ENCODE measurements at places on chromosomes 11 and 22.

- no peak for DNase-seq
Observed at GRCh38 chr22:19873138-19873959, 18.7 kb upstream of the GNB1L start.

DNA sequence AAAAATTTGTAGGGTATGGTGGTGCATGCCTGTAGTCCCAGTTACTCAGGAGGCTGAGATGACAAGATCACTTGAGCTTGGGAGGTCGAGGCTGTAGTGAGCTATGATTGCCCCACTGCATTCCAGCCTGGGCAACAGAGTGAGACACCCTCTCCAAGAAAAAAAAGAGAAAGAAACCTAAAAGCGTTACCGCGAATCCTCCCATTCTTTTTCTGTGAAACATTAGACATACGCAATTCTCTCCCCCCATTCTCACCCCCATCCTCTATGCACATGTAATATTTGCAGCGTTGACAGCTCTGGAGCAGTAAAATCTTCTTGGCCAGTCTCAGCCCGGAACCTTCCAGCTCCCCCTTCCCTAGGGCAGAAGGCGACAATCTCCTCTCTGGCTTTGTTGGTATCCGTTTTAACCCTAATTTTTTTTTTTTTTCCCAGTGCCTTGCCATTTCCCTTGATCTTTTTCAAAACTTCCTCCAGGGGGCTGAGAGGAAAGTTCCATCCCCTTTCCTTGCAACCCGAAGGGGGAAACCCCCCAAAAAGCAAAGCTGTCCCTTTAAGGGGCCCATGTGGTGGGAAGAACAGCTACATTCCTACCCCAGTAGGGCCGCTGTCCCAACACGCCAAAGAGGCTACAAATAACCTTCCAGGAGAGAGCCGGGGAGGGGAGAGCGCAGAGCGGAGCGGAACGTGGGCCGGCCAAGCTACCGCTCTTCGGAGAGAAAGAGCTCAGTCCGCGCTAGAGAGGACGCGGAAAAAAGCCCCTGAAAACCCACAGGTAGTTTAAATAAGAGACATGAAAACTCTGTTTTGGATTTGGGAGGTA, 1.9 kb downstream of the LRP4 start:
- peak; percentile 10 for DNase-seq

DNA sequence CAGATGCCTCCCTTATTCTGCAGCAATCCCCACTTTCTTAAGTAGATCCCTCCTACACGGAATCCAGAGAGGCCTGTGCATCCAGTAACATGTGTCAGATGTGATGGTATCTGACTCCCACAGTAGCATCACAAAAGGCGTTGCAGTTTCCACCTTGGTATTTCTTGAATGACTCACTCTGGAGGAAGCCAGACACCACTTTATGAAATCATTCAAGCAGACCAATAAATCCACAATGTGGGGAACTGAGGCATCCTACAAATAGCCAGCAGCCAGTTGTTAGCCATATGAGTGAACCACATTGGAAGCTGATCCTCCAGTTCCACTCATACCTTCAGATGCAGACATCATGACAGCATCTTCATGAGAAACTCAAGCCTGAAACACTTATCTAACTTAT, 798.1 kb downstream of the OPCML start:
- no peak for DNase-seq

DNA sequence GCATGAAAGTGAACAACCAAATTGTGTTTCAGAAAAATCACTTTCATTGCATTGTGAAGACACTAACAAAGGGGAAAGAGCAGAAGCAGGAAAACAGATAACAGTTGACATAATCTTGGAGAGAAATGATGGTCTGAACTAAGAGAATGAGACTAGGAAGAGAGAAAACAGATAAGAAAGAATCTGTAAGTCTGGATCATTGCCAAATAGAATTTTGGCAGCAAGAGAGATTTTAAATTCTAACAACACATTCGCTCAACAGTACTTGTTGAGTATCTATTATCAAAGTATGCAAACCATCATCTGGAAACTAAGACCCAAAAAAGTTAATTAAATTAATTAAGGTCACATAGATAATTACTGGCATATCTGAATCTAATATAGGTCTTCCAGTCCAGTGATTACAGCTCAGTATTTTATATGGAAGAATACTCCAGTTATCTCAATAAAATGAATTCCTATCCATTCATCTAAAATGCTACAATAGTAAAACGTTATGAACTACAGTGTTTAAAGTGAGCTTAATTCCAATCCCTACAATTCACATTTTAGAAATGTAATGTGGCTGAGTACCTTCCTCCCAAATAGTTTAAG, 166.7 kb upstream of the FAT3 start:
- DNase-seq: no peak

GRCh38 chr11:122177238-122177637, 61.2 kb upstream of the BLID start:
- DNase-seq: no peak

- peak; percentile 94 for DNase-seq
Observed at GRCh38 chr11:61021661-61022212, 50.3 kb downstream of the CD6 start.

DNA sequence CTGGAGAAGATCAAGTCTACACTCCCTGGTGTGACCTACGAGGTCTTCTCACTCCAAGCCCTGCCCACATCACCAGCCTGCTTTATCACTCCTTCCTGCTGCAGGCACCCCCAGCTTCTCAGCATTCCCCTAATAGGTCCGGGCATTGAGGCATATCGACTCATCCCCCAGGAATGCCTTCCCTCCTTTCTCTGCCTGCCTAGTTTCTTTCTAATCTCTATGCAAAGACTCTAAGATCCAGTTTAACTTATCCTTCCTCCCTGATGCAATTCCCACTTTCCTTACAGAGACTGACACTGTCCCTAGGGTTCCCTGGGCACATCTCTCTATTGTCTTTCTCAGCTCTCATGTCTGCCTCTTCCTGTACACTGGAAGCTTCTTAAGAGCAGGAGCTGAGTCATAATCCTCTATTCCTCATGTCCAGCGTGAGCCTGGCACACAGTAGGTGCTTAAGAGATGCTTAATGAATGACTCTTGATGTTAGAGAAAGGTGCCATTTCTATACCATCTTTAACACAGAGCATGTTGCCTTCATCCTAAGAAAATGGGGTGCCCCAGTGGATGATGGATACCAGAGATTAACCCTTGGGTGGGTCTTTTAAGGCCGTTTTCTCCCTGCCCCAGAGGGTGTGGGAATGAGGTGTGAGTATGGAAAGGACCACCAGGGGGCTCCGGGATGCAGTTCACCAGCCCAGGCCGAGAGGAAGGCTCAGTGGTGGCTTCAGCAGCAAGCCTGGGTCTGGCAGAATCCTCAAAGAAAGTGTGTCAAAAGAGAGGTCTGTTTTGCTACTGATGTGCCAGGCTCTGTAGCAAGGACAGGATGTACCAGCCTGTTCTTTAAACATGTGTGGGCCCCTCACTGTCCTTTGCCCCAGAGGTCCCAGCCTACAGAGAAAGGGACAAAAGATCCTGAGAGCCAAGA, 34.7 kb downstream of the PARVA start:
- DNase-seq: no peak

GRCh38 chr11:94325681-94326080, 21.3 kb downstream of the IZUMO1R start:
- DNase-seq: peak; percentile 53

DNA sequence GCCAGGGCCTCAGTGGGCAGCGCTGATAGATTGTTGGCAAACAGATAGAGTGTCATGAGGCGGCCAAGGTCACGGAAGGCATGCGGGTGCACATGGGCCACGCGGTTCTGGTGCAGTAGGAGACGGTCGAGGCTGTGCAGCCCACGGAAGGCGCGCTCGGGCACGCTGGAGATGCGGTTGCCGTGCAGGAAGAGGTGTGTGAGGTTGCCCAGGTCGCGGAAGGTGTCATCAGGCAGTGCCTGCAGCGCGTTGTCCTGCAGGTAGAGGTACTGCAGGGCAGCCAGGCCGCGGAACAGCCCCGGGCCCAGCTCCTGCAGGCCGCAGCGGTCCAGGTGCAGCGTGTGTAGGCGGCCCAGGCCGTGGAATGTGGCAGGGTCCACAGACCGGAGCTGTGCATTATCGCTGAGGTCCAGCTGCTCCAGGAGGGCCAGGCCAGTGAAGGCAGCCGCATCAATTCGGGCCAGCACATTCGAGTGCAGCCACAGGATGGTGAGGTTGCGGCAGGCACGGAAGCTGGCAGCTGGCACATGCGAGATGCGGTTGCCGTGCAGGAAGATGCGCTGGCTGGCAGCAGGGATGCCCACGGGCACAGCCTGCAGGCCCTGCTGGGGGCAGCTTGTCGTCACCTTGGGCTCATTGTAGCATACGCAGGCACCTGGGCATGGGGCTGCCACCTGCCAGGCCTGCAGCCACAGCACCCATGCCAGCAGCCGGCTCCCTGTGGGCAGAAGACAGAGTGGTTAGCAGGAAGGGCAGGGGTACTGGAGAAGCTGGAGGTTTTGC, 25.5 kb downstream of the RTN4R start:
- no peak for DNase-seq

DNA sequence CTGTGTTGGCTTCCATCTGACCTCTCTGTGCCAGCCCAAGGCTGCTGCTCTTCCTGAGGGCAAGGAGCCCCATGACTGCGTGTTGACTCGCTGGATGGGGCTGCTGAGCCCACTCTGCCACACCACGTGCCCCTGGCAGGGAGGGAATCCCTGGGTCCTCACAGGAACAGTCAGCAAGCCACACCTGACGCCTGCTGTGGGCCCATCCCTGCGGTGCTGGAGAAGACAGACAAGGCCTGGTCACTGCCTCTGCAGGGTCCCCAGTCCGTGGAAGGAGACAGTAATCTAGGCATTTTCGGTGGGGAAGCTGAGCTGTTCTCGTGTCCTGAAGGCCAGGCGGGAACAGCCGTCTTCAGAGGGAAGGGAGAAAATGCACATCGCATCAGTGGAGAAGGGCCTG, 10.6 kb upstream of the PPP6R3 start:
- DNase-seq: no peak

DNA sequence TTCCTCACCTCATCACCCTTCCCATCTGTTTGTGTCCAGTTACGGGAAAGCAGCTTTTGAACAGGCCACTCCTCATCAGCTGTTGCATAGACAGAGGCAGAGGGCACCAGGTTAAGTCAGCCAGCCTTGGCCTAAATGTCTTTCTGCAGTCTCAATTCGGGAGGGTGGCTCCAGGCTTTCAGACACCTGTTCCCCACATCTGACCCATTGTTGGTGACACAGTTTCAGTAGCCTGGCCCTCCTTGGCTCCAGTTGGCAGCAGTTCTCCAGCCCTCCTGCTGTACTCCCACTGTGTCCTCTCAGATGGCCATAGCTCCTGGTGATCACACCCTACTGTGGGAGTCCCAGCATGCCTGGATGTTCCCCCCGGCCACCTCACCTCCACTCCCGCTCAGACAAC, 70.8 kb upstream of the MYOD1 start:
- DNase-seq: no peak

DNA sequence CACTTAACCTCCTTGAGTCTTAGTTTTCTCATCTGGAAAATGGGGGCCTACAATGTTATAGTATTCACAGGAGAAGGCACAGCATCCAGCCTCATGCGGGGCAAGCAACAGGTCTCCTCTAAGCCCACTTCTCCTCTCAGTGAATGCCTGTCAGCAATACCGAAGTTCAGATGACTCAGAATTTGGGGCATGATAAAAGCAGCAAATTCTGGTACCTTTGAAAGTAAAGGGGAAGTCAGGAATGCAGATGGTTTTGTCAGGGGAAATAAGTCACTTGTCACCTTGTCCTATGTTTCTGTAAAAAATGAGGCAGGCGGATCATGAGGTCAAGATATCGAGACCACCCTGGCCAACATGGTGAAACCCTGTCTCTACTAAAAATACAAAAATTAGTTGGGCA, 350.2 kb downstream of the LARGE1 start:
- no peak for DNase-seq

DNA sequence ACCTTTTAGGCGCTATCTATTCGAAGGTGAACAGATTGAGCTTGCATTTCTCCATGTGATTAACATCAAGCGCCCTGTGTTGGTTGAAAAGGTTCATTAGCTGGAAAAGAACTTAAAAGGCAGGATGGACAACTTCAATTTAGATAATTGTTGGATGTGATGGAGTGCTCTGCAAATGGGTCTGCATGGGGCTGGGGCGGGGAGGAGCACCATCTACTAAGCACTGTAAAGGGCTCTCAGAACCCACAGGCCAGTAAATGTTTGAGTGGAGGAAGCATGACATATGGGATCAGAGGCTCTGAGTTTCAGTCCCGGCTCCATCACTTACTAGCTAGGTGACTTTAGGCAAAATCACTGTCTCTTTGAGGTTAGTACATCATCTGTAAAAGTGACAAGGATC, 28.2 kb downstream of the ARL14EP start:
- DNase-seq: no peak

DNA sequence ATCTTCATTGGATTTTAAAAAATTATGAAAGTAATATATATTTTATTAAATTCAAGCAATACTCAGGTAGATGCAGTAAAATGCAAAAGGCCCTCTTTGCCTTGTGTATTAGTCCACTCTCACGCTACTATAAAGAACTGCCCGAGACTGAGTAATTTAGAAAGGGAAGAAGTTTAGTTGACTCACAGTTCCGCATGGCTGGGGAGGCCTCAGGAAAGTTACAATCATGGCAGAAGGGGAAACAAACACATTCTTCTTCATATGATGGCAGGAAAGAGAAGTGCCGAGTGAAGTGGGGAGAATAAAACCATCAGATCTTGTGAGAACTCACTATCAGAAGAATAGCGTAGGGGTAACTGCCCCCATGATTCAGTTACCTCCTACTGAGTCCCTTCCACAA, 130.8 kb downstream of the HIPK3 start:
- DNase-seq: peak; percentile 17

DNA sequence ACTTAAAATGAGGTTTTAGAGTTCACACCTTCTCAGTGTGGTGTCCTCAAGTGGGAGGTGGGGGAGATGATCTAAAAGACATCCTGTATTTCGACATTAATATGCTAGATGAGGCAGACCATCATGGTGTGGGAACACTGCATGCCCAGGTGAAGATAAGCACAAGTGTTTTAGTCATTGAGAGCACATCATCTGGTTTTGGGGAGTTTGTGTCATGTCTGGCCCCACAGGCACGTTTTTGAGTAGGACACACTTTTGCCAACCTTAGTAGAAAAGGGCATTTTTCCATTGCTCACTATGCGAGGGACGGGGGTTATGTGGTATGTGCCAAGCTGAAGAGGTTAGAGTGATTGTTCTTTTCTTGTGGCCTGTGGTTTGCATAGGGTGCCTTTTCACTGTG, 189.3 kb downstream of the DBX1 start:
- DNase-seq: peak; percentile 4

GRCh38 chr11:108431370-108431769, 36.0 kb downstream of the C11orf65 start:
- DNase-seq: no peak

GRCh38 chr11:112630496-112630895, 330.7 kb upstream of the NCAM1 start:
- no peak for DNase-seq
